Renal cortical epithelial cell (primary cell): ENCODE measurements at places on chromosomes 13 and 19. TPM values are rescaled to one million over a fixed set of nuclear protein-coding genes. Genes with fewer than 3 reads are reported as not detected.

The SMAD9 gene
- total RNA-seq: 0.52 and 9.3 TPM in 2 replicates

The ATP4A gene
- not detected in 2 replicates for total RNA-seq

The ZFP14 gene
- total RNA-seq: 2.1 and 5.5 TPM in 2 replicates

The LILRB1 gene
- total RNA-seq: not detected in 2 replicates

The C13orf42 gene
- total RNA-seq: not detected in 2 replicates

The KLK5 gene
- total RNA-seq: 1.3 and 20.7 TPM in 2 replicates

The KLK2 gene
- total RNA-seq: not detected in 2 replicates

The LSM4 gene
- 115 and 223 TPM in 2 replicates for total RNA-seq

The ZNF253 gene
- 5.0 and 14.7 TPM in 2 replicates for total RNA-seq

The ZNF181 gene
- total RNA-seq: 14.4 and 20.7 TPM in 2 replicates

The HIF3A gene
- 1.1 TPM in 1 of 2 replicates, not detected in the other for total RNA-seq

The CEACAM4 gene
- total RNA-seq: not detected in 2 replicates

The PRR22 gene
- total RNA-seq: 0.15 TPM in 1 of 2 replicates, not detected in the other
